HAP-1 (cell line): ENCODE measurements at places on chromosomes 6 and 20.
A peak's percentile ranks its signal among the peaks of the same experiment; 100 is the strongest.

GRCh38 chr20:59082077-59082740 lies 39.6 kb upstream of the PRELID3B start:
- peak; percentile 8 for DNase-seq

- DNase-seq: no peak
Measured at GRCh38 chr20:39716796-39717341, 754.7 kb downstream of the DHX35 start.

- DNase-seq: peak; percentile 38
Measured at GRCh38 chr6:82589509-82590206, 226.0 kb downstream of the TPBG start.

DNA sequence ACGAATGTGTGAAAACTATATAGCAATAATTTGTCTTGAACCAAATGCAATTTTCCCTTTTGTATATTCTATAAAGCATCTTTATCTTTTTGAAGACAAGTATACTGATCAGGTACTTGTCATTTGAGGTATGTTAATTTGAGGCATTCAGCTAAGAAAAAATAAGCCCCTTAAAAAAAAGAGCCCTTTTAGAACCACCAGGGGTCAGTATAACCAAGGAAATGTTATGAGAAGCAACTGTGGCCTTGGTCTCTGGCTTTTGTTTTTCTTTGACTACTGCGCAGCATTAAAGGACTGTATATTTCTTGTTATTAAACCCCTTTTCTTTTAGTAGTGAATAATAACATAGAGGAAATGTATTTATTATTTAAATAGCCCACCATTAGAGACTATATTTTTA lies 43.1 kb downstream of the CD109 start:
- peak; percentile 11 for DNase-seq

GRCh38 chr20:22496817-22497216 lies 87.6 kb downstream of the FOXA2 start:
- DNase-seq: no peak

DNA sequence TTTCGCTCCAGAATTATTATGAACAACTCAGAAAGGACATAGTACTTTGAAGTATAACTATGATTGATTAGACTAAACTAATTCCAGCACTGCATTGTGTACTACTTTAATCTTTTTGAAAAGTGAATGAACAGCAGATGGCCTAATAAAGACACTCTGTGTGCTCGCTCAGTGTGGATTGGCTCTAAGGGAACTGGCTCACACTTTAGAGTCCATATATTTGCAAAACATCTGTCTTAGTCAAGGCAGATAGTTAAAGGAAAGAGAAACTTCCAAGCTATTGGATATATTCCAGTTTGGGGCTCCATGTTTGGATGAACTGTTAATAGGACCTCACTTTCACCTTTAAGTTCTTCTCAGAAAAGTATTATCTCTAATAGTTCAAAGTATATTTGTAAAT lies 218.9 kb downstream of the EYA4 start:
- peak; percentile 6 for DNase-seq

DNA sequence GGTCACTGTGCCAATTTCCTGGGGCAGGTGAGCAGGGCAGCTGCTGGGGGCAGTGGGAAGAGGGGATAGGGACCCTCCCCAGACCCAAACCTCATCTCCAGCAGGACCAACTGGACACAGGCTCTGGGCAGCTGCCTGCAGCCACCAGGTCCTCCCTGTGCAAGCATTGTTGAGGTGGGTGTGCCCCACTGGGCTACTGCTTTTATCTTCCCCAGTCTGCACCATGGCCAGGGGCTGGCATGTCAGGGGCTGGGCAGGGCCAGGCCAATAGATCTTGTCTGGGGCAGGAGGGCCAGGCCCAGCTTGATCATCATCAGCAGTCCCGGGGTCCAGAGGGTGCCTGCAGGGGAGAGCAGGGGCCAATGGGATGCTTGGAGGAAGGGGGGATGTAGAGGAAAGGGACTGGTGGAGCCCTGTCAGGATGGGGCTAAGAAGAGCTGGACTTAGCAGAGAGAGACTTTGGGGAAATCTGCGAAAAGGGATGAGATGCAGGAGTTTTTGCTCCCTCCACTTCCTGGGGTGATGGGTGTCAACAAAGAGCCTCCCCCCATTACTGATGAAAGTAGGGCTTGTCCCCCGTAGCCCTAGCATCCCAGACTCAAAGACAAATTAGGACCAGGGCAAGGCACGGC lies 5.7 kb downstream of the EBF4 start:
- no peak for DNase-seq

GRCh38 chr6:98834060-98835031 lies at the start of gene POU3F2:
POU3F2 (plus strand) TSS chr6:98834574; CDS start chr6:98834874, 300 bp downstream.
- peak; percentile 99 for DNase-seq

GRCh38 chr6:38671885-38672467 lies 31.0 kb downstream of the GLO1 start:
- DNase-seq: peak; percentile 58

GRCh38 chr6:142700671-142701312 lies 244.2 kb downstream of the HIVEP2 start:
- peak; percentile 84 for DNase-seq

DNA sequence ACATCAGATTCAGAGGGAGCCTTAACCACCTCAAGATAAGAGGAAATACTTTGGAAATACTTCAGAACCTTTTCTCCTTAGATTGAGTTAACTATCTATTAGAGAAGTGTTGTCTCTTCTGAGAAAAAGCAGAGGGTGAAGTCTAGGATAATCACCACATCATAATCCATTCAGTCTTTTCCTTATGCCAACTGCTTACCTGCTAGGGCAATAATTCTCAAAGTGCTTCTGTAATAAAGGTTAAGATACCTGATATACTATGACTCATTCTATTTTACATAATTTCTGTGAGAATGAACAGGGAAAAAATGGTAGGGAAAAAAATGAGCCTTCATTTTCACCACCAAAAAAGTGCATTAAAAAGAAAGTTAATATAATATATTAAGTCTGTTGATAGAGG lies 70.1 kb upstream of the LOC128125822 start:
- DNase-seq: no peak

DNA sequence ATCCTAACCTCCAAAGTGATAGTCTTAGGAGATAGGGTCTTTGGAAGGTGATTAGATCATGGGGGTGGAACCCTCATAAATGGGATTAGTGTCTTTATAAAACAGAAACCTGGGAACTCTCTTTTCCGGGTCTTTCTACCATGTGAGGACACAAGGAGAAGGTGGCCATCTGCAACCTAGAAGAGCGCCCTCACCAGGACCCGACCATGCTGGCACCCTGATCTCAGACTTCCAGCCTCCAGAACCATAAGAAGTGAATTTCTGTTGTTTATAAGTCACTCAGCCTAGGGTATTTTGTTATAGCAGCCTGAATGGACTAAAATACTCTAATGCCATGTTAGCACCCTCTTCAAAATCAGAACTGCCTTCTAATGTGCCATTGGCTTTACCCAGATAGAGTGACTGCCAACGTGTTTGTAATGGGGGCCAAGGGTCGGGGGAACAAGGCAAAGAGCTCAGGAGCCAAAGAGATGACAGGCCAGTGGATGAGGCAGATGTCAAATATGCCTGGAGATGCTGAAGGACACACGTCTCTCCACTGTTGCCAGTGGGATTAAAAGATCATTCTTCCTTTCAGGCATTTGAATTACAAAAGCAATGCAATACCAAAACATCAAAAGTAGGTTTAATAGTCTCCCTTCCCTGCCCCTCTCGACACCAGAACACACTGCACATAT lies 21.0 kb downstream of the TUBB2B start:
- DNase-seq: no peak

GRCh38 chr6:19842030-19842615 lies 5.0 kb downstream of the ID4 start:
- DNase-seq: no peak

- DNase-seq: no peak
Measured at GRCh38 chr20:51500936-51501335, 41.6 kb downstream of the NFATC2 start.

GRCh38 chr20:5675103-5676091 lies 74.8 kb upstream of the SHLD1 start:
- DNase-seq: no peak

DNA sequence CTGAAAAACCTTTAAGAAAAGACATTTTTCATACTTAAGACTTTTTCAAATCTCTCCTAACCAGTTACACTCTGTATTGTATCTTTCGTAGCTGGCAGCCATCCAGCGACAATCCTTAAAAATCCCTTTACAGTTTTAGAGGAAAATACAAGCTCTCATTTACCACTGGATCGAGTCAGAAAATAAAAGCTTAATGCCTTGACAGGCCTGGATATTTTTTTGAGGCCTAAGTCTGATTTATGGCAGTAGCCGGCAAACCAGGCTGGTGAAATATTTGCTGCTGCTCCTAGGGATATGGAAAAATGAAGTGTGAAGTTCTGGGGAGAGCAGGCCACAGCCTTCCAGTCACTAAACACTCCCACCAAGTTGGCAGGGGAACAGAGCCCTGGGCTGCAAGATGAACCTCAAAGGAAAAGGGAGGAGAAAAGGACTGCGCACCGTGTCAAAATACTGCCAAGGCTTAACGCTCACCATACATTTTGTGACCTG lies 213.0 kb upstream of the SUPT3H start:
- no peak for DNase-seq

GRCh38 chr6:139448998-139449610 lies 74.7 kb upstream of the CITED2 start:
- DNase-seq: no peak

DNA sequence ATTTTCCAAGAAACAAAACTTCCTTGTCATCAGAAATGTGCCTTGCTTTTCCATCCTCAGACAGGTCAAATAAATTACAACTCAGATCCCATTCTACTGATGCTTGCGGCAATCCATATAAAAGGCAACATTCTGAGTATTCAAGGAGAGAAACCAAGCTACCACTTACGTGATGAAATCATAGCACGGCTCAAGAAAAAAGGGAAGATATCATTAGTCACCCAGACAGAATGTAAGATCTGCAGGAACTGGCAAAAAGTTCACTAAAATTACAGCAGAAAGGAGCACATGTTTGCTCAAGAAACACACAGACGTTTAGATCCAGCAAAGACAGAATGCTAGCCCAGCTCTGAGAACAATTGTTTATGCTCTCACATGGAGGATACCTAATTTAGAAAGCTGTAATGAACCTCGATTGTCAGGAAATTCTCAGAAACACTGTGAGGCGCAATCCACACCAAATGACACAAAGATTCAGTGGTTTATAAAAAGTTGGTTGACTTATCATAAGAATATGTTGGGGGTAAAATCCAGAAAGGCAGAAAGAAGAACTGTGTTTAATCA lies 304.2 kb downstream of the ADGRG6 start:
- no peak for DNase-seq

GRCh38 chr20:48098099-48098498 lies 312.8 kb upstream of the SULF2 start:
- no peak for DNase-seq

GRCh38 chr6:138654715-138655634 lies 118.6 kb upstream of the CCDC28A start:
- peak; percentile 59 for DNase-seq

GRCh38 chr6:136108361-136108945 lies 141.7 kb downstream of the MTFR2 start:
- DNase-seq: no peak

DNA sequence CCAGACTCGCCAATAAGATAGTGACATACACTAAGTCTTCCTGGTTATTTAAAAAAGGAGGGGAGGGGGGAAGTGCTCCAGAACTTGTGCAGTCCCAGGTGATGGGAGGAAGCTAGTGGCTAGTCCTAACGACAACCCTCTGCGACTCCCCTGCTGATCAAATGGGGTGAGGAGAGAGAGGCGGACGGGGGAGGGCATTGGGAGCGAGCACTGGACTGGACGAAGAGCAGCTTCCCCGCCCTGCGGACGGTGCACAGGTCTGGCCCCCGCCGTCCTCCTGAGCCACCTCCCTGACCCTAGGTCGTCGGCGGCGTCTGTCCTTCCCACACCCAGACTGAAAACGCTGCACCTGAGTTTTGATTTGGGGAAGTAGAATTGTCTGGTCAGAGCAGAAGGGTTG lies 2.2 kb upstream of the OLIG3 start:
- DNase-seq: no peak

GRCh38 chr6:53581856-53582255 lies 37.0 kb upstream of the GCLC start:
- no peak for DNase-seq

DNA sequence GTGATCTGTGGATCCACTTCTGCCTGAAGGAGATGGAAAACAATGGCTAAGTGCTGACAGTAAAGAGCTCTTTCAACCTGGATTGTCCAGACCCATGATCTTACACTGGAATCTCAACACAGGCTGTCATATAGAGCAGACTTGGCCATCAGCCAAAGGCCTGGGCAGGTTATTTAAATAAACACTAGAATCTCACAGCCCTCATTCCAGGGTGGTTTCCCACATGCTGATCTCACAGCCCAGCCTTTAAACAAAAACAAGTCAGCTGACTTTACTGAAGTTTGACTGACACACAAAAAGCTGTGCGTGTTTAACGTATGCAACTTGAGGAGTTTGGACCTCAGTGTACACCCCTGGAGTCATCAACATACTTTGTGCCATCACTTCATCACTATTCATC lies 28.4 kb downstream of the SYNDIG1 start:
- no peak for DNase-seq

- DNase-seq: no peak
Measured at GRCh38 chr20:41830702-41831101, 212.5 kb upstream of the CHD6 start.

DNA sequence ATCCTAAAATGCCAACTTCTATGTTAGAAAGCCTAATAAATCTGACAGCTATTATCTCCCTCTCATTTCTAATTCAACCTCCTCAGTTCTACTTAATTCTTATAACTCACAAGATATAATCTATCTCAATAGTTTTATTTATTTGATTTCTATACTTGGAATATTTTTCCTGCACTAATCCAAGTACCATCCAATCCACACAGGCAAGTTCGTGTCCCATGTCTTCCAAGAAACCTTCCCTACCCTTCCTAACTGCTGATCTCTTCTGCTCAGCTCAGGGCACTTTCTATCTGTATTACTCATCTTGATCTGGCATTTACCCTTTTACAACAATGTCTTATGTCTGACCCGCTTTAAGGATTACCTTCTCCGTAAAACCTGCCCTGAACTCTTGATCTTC lies 18.2 kb downstream of the NCOA5 start:
- no peak for DNase-seq

DNA sequence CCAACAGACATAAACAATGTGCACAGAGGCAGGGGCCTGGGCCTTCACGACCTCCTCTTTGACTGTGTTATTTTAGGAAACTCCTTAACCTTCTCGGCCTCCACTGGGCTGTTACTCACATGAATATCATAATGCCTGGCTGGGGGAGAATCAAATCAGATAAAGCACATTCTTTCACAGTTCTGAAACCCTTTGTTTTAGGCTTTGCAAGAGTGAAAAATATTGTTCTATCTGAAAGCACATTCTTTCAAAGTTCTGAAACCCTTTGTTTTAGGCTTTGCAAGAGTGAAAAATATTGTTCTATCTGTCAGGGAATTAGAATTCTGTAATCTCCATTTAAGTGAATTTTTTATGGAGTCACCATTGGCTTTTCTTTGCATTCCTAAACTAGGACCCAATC lies 50.7 kb upstream of the SYNDIG1 start:
- DNase-seq: no peak

GRCh38 chr6:20533746-20534294 lies 437 bp upstream of the CDKAL1 start:
- DNase-seq: no peak
